Calu3 (cell line): ENCODE measurements at places on chromosomes 11 and 22.

GRCh38 chr22:33747029-33747428, 173.2 kb downstream of the LARGE1 start:
- H3K27me3 ChIP-seq: no peaks in the 10 kb centered on the region
- no peak overlapping the region for H3K4me3 ChIP-seq
- H3K27ac ChIP-seq: no peak overlapping the region
- H3K36me3 ChIP-seq: peaks cover 5% of the 10 kb centered on the region
- H3K4me1 ChIP-seq: peaks cover 11% of the 10 kb centered on the region

- H3K36me3 ChIP-seq: no peaks in the 10 kb centered on the region
- H3K27me3 ChIP-seq: no peaks in the 10 kb centered on the region
- DNase-seq: no peak
- H3K4me3 ChIP-seq: no peak overlapping the region
- peaks cover 27% of the 10 kb centered on the region for H3K4me1 ChIP-seq
These were observed 545.0 kb downstream of the ETS1 start for GRCh38 chr11:128042290-128042751.

DNA sequence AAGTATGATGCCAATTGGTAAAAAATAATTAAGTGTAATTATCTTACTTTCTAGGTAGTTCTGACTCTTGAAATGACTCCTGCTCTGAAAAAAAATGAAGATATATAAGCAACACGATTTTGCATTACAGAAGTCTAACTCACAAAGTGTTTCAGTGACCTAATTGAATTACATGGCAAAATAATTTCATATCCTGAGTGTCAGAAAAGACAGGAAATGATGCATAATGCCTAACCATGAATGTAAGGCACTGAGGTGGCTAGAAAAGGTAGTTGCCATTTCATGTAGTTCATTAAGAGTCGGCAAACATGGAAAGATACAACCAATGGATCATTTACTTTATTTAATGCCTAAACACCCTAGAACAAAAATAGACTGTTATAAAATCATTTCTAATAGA, 113.5 kb downstream of the GUCY1A2 start:
- no peaks in the 10 kb centered on the region for H3K27me3 ChIP-seq
- no peaks in the 10 kb centered on the region for H3K4me1 ChIP-seq

DNA sequence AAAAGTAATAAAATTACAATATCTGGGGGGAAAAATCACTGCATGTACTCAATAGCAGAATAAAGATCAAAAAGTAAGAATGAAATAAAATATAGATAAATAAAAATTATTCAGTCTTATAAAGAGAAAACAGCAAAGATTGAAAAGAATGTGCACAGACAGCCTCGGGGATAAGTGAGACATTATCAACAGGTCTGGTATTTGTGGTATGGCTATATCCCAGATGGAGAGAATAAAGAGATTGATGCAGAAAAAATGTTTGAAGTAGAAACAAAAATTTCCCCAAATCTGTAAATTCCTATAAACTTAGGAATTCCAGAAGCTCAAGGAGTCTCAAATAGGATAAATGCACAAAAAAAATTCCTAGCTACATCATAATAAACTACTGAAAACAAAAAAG, 74.5 kb upstream of the LUZP2 start:
- no peaks in the 10 kb centered on the region for H3K27me3 ChIP-seq
- no peak overlapping the region for H3K27ac ChIP-seq
- no peak for DNase-seq
- no peaks in the 10 kb centered on the region for H3K36me3 ChIP-seq
- H3K4me3 ChIP-seq: no peak overlapping the region
- peaks cover 16% of the 10 kb centered on the region for H3K4me1 ChIP-seq

GRCh38 chr22:42243802-42244060, 26.7 kb downstream of the TCF20 start:
- DNase-seq: no peak
- no peak overlapping the region for H3K4me3 ChIP-seq
- H3K36me3 ChIP-seq: peaks cover 11% of the 10 kb centered on the region
- no peaks in the 10 kb centered on the region for H3K27me3 ChIP-seq
